ENCODE measurements at places on chromosomes 6 and 20. TPM values are rescaled to one million over a fixed set of nuclear protein-coding genes. Genes with fewer than 3 reads are reported as not detected.

Gene GNMT
- total RNA-seq = 0.76 TPM

DNA sequence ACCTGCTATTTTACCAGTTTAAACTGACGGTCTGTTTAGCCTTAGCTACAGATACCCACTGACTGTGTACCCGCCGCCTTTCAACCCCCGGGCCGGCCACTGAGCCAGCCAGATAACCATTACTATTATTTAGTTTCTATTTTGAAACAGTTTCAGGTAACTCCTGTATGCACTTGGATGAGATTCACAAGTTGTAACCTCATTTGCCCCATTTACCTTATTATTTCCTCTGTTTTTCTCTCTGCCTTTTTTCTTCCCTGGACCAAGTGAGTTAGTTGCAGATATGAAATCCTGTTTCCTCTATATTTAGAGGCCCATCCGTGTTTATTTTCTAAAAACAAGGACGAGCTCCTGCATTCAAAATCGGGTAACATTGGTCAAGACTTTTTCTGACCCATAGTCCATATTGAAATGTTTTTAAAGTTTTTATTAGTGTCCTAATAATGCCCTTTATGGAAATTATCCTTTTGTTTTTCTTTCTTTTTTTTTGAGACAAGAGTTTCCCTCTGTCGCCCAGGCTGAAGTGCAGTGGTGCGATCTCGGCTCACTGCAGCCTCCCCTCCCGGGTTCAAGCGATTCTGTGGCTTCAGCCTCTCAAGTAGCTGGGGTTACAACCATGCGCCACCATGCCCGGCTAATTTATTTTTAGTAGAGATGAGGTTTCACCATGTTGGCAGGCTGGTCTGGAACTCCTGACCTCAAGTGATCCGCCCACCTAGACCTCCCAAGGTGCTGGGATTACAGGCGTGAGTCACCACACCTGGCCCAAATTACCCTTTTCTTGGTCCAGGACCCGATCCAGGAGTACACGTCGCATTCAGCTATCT lies 767 bp downstream of the AP5S1 start:
- no peak for DNase-seq

Gene FNDC1
- 73.2 TPM for total RNA-seq

DNA sequence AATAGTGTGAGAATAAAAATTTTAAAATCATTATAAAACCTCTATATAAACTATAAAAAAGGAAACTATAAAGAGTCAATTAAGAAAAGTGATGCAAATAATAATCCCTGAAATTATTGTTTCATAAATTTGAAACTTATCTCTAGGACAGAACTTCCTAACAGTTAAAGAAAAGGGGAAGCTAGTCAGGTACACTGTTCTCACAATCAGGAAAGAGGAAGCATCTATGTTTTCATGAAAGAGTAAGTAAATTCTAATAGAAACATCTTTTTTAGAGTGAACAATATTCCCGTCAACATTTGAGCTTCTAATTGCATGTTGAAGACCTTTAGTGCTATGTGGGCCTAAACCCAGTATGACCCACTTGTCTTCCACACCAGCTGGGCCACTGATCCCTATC lies 1.2 kb upstream of the ADGRF1 start:
- no peak for DNase-seq

- no peak for DNase-seq
These were observed 205.5 kb downstream of the ARHGAP18 start for GRCh38 chr6:129504456-129504855.

GRCh38 chr20:51569815-51570738 lies 27.6 kb upstream of the NFATC2 start:
- DNase-seq = no peak

Gene VGLL2
- total RNA-seq = not detected

DNA sequence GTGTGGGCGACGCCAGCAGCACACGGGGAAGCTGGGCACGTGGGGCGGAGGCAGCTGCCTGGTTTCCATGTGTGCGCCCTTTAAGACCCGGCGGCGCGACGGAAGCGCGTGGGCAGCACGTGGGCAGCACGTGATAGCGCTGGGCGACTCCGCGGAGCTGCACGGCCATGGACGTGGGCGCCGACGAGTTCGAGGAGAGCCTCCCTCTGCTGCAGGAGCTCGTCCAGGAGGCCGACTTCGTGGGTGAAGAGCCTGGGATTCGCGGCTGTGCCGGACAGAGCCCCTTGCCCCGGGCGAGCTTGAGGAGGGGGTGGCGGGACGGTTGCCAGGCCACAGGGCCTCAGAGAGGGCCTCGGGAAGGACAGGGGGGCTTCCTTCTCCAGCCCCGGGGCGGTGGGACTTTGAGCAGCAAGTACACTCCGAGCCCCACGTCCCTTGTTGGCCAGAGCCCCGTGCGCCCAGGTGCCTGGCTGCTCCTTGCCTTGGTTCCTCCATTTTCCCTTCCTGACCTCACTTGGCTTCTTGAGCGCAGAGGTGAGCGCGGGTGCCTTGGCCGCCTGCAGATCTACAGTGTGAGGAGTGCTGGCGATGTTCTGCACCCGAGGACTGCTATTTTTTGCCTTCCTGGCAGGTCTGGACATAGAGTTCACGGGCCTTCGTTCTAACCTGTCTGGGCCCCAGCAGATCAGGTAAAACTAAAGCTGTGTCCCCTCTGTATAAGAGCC lies at the start of gene PNLDC1:
Gene PNLDC1, plus strand, starts transcription at position 136 of the 725 bp plus-strand sequence. Its CDS starts 32 bp downstream, at position 168.
- no peak for DNase-seq

Gene CASS4
- total RNA-seq = not detected

Gene CST7
- total RNA-seq = not detected

Gene BCAS4
- 231 TPM for total RNA-seq

- DNase-seq = peak; percentile 85
These were observed 4.9 kb downstream of the VEGFA start for GRCh38 chr6:43774776-43775534.

Gene SLC22A3
- total RNA-seq = not detected

GRCh38 chr6:101543796-101544195 lies 150.3 kb downstream of the GRIK2 start:
- DNase-seq = no peak

- DNase-seq = no peak
These were observed 9.9 kb upstream of the RFPL4B start for GRCh38 chr6:112337209-112337638.

Gene PROKR2
- total RNA-seq = not detected

GRCh38 chr20:50646483-50646996 lies 44.8 kb downstream of the RIPOR3 start:
- DNase-seq = no peak

Gene PLEKHG1
- total RNA-seq = 69.0 TPM

DNA sequence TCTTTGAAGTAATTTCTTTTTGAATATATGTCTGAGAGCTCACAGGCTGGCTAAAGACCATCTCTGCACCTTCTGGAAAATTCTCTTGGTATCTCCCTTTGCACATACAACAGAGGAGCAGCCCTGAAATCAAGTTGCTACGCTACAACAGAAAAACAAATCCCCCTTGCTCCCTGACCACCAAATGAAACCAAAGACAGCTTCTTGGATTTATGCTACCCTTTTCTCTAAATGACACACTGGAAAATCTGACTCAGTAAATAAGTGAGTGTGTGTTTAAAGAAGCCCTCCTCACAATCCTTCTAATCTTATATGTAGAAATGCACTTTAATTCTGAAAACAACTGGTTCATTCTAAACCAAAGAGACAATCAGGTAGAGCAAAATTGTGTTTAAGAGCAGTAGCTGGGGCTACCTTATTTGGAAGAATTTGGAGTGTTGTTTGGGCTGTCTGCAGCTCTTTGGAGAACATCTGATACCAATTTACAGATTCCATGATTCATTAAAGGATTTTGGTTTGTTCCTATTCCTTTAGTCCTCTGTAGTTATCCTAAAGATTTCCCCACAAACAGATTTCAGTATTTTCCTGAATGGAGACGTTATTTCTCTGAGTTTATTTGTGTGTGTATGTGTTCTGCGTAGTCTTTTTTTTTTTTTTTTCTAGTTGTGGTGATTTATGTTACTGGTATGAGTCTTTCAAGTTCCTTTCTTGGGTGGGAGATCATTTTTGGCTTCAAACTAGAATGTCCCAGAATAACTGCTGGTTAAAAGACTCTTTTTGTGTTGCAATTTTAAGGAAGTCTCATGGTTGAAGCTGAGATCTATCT lies 36.4 kb upstream of the UTRN start:
- DNase-seq = no peak

DNA sequence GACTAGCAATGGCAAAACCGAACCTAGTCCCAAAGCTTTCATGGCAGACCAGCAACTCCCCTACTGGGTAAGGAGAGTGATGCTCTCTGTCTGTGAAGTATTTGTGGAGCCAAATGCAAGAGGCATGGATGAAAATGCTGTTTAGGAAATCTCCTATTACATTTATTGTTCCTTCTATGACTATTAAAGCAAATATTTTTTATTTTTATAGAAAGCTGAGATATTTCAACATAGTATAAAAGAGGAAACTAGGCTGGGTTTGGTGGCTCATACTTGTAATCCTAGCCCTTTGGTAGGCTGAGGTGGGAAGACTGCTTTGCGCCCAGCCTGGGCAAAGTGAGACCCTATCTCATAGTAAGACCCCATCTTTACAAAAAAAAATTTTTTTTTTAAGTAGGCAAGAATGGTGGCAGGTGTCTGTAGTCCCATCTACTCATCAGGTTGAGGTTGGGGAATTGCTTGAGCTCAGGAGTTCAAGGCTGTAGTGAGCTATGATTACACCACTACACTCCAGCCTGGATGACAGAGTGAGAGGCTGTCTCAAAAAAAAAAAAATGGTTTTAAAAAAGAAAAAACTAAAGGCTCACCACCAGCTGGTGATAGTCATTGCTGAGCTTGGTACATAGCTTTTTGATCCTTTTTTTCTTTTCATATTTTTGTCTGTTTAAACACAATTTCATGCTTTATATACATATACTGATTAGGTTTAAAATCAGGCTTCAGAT lies 11.3 kb downstream of the KDM1B start:
- no peak for DNase-seq

Gene CDH26
- not detected for total RNA-seq

Gene GPLD1
- 9.0 TPM for total RNA-seq

Gene CD83
- 3.9 TPM for total RNA-seq

DNA sequence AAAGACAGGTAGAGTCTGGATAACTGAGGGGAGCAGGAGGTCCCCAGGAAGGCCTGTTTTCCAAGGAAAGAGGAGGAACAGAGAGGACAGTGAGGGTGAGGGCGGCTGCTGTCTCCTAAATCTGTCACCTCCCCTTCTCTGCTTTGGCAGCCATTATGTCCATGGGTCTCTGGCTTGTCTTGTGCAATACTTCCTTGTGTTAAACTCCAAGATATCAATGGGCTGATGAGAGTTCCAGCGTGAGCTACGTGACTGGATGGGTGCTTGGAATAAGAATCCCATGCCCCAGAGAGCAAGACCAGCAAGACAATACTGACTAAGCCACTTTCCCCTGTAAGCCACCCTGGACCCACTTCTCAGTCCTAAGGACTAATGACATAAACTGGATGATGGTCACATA lies 26.3 kb upstream of the DNAAF9 start:
- DNase-seq = no peak

DNA sequence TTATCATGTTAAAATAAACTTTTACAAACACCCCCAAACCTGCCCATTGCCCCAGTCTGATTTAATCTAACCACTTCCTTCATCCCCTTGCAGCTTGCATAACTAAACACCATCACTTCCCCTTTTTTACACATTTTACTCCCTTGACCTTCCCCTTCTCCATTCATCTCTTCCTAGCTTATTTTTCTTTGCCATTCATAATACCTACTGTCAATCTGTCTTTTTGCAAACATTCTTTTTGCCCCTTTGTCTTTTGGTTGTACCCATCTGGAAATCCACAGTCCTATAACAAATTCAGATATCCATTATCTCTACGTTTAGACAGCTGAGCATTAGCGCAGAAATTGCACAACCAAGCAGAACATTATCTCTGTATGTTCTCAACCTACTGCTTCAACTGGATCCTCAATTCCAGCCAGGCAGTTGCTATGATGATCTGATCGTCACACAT lies 51.2 kb downstream of the C6orf52 start:
- DNase-seq = peak; percentile 78

GRCh38 chr6:33828764-33829731 lies 25.2 kb upstream of the MLN start:
- no peak for DNase-seq

Gene TINAG
- not detected for total RNA-seq

DNA sequence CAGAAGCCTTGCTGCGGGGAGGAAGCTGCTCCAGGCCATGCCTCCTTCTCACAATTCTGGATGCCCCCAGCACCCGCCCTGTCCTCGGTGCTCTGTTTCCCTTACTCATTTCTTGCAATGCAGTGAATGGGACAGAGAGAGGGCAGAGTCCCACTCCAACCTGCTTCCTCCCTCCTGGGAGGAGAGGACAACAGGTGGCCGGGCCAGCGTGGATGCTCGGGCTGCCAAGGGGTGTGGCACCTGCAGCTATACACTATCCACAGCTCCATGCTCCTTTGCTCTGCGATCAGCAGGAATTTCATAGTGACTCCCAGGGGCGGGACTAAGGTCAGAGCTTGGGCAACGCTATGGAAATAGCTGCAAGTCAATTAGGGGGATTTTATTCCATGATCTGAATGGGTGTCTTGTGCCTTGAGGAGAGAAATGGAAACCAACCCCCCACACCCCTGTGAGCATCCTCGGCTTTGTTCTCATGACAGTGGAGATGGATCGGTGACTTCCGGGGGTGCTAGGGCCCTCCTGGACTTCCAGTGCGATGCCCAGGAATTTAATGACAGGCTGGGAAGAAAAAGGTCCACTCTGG lies 192.5 kb downstream of the MYLK4 start:
- DNase-seq = no peak

DNA sequence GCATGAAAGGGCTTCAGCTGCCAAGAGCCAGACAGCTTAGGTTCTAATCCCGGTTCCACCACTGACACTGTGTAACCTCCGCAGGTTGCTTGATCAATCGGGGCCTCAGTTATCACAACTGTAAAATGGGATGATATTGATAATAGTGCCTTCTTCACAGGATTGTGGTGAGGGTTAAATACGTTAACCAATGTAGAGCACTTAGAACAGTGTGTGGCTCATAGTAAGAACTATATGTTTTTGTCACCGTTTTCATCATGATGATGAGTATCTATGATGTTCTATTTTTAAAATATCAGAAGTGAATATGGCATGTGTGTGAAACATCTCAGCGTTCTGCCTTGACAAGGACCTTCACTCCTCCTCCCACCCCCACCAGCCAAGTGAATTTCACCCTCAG lies 10.3 kb upstream of the MAPK13 start:
- no peak for DNase-seq

GRCh38 chr20:10658051-10658823 lies 15.6 kb downstream of the JAG1 start:
- DNase-seq = no peak

DNA sequence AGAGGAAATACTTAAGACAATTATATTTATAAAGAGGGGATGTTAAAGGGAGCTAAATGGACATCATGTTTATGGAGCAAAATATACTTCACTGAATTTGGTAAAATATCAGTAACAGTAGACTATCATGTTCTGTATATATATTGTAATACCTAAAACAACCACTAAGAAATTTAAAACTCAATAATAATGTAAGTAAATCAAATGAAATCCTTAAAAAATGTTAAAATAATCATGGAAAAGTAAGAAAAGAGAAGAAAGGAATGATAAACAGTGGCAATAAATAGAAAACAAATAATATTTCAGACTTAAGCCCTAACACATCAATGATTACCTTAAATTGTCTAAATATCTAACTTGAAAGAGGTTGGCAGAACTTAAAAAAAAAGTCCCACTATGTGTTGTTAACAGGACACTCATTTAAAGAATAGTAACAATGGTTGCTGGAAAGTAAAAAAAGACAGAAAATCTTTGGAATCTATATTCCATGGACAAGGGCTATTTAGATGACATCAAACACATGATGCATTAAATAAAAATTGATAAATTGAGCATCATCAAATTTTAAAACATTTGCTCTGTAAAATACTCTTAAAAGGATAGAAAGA lies 842.2 kb upstream of the MAP3K7 start:
- DNase-seq = no peak

GRCh38 chr6:142408409-142408808 lies 106.6 kb downstream of the ADGRG6 start:
- no peak for DNase-seq

Gene HRH3
- total RNA-seq = not detected

Data from Karpas-422 (cell line).